ENCODE measurements at places on chromosomes 2 and 18.

DNA sequence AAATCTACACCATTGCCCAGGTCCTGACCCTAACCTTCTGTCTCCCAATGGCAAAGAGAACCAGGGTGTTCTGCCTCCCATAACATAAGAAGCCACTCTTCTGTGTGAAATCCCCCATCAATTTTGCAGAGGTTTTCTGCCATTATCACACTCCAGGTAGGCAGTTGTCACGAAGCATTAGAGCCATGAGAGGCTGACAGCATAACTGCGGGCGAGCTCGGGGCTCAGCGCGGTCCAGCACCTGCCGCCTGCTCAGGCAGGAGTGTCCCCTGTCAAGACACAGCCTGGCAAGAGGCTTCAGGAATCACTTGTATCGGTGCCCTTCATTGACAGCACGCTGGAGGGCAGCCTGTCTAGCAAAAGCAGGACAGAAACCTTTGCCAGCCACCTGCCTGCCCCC is 251.2 kb downstream of the SATB2 start:
- DNase-seq: no peak

DNA sequence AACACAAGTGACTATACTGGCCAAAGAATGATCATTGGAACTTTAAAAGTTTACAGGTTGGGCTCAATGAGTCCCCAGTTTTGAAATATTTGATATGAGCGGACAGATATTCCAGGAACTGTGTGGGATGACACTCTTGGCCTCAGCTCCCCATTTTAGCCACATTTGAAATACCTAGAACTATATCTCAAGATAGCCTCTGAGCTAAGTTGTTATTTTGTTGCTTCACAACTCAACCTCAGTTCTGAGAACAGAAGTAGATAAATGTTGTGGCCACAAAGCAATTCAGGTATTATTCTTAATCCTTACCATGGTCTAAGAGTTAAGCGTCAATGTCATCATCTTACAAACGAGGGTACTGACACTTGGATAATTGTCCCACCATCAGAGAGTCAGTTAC is 172.2 kb upstream of the SETBP1 start:
- DNase-seq: no peak

- peak; percentile 18 for DNase-seq
Measured at GRCh38 chr2:16656784-16657391, 8.7 kb downstream of the CYRIA start.

- no peak for DNase-seq
Measured at GRCh38 chr2:2793514-2793913, 462.4 kb upstream of the MYT1L start.

DNA sequence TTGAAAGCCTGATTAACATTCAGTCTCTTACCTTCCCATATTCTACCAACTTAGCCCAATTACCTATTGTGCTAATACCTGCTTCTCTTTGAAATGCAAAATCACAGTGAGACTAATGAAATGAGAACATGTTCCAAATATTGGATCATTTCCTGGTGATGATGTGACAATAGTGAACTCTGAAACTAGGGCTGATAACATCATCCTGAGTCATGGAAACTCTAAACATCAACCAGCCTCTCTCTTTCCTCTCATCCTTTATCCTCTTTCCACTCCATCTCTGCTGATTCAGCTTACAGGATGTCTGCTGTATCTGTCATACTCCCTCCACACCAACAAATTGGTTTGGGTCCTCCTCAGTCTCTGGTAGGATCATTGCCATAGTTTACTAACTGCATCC is 98.8 kb upstream of the NCKAP5 start:
- DNase-seq: no peak

DNA sequence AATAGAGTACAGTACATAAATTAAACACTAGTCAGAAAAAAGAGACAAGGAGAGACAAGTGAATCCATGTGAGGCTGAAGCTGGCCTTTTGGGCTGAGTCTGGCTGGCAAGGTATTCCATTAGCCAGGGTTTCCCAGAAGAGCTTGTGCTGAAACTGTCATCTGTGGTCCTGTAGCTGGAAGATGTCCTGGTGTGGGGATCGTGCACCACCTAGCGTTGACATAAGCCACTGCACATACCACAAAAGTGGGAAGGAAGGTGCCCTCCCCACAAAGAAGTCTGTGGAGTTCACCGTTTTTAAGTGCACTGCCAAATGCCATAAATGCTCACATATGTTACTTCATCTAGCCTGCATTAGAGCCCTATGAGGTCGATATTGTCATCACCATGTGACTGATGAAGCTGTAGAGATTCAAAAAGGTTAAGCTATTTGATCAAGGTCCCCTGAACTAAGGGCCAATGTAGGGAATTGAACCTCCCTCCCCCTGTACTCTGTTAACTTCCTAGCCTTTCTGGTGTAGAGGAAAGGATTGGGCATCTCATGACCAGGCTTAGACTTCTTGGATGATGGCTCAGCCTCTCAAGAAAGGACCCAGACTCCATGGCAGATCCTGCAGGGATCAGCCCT is 31.9 kb upstream of the GALNT14 start:
- DNase-seq: peak; percentile 51

GRCh38 chr2:192025637-192026036 is 169.1 kb downstream of the TMEFF2 start:
- DNase-seq: no peak

DNA sequence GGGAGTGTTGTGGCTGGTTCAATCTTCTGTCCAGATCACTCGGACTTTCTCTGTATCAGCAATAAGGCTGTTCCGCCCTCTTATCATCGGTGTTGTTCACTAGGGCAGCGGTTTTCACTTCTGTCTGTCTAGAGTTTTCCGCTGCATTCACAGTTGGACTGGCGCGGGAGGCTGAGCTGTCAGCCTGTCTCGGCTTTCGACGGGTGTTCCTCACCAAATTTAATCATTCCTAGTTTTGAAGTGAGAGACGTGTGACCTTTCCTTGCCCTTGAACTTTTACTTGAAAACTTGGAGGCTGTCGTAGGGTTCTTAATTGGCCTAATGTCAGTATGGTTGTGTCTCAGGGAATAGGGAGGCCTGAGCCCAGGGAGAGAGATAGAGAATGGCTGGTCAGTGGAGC is 108.3 kb downstream of the NFATC1 start:
- no peak for DNase-seq

- no peak for DNase-seq
Measured at GRCh38 chr18:45248240-45248903, 366.9 kb upstream of the SLC14A2 start.

- DNase-seq: no peak
Measured at GRCh38 chr2:31287654-31288053, 53.7 kb downstream of the EHD3 start.

GRCh38 chr2:44582363-44583008 is 220.7 kb downstream of the CAMKMT start:
- DNase-seq: no peak

GRCh38 chr2:119749477-119750012 is 10.2 kb upstream of the PTPN4 start:
- DNase-seq: no peak

- DNase-seq: no peak
Measured at GRCh38 chr2:120807751-120808150, 72.1 kb downstream of the GLI2 start.

GRCh38 chr18:9494778-9495331 is 19.5 kb downstream of the RALBP1 start:
- no peak for DNase-seq

DNA sequence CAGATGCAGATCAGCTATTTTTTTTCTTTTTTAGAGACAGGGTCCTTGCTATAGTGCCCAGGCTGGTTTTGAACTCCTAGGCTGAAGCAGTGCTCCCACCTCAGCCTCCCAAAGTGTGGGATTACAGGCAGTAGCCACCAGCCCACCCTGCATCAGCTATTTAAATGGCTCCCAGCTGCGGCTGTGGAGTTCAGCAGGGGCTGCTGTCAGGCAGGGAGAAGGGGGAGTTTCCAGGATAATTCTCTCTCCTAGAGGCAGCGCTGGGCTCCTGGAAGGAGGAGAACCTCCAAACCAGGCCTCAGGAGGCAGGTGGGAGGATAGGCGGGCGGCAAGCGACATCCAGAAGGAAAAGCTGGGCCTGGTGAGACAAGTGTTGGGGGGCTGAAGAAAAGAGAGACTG is 65.7 kb downstream of the ACTR2 start:
- DNase-seq: no peak

- no peak for DNase-seq
Measured at GRCh38 chr2:44810892-44811530, 130.5 kb upstream of the SIX3 start.

DNA sequence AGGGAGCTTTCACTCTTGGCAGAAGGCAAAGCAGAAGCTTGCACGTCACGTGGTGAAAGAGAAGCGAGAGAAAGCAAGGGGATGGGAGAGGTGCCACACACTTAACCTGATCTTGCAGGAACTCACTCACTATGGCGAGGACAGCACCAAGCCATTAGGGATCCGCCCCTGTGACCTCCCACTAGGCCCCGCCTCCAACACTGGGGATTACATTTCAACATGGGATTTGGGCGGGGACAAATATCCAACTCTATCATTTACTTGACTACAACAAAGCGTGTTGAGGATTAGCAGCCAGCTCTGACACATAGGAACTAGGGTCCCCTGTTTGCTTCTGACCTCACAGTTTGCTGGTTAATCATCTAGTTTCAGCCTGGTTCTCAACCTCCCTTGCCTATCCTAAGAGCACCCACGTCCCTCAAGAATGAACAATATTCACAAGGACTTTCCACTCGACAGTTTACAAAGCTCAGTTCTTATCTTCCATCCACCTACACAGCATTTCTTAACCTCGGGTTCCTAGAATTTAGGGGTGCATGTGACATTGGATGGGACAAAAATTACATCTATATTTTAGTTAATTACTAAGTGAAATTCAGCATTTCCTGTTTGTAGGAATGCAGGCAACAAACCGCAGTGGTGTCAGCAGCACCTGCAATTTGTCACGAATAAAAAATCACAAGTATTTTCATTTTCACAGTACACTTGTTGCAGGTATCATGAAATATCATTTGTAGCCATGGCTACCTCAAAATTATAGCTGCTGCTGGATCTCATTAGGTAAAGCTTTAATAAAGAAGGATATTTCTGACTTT is 36.0 kb downstream of the LBH start:
- DNase-seq: peak; percentile 61

- no peak for DNase-seq
Measured at GRCh38 chr2:201403880-201404279, 46.7 kb upstream of the FLACC1 start.

- no peak for DNase-seq
Measured at GRCh38 chr2:122168799-122169198, 413.3 kb downstream of the TSN start.

DNA sequence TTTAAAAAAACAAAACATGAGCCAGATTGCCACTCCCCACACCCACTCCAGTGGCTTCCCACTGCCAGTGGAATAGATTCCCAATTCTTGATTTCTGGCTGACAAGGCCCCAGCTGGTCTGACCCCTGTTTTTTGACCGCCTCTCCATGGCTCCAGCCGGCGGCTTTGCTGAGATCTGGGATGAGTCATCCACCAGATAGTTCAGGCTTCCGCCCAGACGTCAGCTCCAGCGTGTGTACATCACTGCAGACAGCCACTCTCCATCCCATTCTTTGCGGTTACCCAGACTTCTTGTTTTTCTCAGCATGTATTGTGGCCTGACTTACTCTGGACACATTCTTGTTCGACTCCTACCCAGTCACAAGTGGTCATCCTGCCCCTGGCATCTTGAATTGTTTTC is 227.9 kb downstream of the GBX2 start:
- no peak for DNase-seq

DNA sequence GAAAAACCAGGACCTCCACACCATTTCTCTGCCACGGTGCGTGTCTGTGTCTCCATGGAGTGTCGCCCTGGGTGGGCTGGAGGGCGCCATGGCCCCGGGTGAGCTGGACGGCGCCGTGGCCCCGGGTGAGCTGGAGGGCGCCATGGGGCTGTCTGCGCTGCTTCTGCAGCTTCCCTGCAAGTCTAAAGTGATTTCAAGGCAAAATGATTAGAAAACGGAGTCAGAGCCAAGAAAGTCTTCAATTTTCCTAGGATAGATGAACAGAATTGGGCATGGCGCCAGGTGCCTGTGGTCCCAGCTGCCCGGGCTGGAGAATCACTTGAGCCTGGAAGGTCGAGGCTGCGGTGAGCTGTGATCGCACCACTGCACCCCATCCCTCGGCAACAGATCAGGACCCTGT is 27.7 kb upstream of the NFATC1 start:
- no peak for DNase-seq

DNA sequence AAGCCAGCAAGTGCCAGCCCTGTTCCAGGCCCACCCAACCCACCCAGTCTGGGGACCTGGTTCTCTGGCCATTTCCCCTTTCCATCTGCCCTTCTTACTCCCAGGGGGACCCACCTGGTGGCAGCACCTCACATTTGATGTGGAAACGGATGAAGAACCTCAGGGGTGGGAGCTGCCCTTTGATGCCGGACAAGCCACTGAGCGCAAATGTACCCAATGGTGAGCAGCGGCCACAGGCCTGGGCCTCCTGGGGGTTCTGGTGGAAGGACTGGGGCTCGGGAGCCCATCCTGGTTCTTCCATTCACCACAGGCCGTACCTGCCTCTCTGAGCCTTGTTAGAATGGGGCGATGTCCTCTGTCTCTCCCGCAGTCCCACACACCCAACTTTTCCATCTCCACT is 84.7 kb downstream of the EPAS1 start:
- DNase-seq: no peak

DNA sequence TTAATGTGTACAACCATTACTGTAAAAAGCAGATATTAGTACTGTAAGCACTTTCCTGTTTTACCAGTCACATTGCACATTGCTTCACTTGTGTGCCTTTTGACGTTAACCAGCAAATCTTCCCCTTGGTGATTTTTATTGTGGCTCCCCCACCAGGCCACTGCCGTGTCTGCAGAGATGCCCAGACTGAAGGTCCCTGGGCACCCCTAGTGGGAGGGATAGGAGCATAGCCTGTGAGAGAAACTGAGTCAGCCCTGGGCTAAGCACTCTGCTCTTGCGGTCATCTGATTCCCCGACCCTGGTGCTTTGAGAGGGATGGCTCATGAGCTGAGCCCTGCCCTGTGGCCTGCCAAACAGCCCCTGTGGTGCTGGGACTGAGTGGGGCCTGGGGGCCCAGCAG is 73.4 kb downstream of the INPP4A start:
- DNase-seq: peak; percentile 61

- no peak for DNase-seq
Measured at GRCh38 chr2:238524426-238524983, 97.8 kb downstream of the ASB1 start.

DNA sequence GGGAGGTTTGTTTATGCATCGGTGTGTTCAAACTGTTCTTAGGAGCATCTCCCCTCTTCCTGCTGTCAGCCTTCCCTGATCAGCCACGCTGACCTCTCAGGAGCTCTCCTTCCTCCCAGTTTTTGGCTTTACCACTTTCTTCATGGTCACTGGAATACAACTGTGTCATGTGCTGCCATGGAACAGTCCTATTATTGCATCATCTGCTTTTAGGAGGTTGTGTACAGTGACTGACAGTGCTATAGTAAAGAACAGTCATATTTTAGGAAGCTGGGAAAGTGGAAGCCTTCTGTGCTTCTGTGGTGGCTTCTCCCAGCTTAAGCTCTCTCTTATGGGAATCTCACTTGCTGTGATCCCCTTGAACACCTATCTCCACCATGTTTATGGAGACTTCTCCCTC is 165.5 kb downstream of the TPGS2 start:
- no peak for DNase-seq

DNA sequence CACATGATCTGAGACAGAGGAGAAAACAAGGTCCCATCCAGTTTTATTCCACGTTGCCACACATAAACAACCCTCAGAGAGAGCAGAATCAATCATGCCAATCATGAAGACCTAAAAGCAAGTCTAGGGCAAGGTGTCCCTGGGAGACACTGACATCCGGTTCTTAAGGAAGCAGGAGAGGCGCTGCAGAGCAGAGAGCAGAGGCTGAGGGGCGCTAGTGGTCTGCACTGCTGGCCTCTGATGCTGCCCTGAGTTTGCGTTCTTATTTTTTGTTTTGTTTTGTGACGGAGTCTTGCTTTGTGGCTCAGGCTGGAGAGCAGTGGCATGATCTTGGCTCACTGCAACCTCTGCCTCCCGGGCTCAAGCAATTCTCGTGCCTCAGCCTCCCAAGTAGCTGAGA is 83.3 kb downstream of the SMIM21 start:
- no peak for DNase-seq

All from CD4-positive, alpha-beta T cell treated with Interleukin-4 for 4 hours (primary cell).